ENCODE measurements at places on chromosomes 13 and 19.

DNA sequence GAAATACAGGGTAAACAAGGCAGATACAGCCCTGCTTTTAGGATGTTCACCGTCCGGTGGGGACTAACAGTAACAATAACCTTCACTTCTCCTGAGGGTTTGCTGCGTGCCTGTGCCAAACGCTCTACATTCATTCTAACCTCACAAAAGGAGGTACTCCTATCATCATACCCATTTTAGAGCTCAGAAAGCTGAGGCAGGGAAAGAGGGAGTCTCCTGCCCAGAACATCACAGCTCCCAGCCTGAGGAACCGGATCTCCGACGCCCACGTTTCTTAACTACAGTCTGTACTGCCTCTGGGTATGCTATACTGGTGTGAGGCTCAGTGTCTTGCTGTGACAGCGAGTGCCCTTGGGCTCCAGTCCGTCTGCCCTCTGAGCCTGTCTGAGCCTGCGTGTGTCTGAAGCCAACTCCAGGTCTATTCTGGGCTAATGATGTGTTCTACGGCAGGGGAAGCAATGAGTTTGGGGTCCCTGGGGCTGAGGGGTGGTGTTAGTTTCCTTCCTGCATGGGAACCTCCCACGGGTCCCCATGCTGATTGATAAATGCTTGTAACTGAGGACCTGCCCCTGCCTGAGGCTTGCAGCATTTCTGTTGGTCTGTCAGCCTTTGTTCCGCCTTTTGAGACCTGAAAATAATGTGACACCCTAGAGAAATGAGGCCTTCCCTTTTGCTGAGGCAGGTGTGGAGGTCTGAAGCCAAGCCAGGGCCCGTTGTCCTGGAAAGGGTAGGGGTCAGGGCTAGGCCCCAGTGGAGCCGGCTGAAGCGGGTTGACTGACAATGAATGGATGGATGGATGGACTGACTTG lies 4.9 kb downstream of the LIPE start:
- no peak for DNase-seq

DNA sequence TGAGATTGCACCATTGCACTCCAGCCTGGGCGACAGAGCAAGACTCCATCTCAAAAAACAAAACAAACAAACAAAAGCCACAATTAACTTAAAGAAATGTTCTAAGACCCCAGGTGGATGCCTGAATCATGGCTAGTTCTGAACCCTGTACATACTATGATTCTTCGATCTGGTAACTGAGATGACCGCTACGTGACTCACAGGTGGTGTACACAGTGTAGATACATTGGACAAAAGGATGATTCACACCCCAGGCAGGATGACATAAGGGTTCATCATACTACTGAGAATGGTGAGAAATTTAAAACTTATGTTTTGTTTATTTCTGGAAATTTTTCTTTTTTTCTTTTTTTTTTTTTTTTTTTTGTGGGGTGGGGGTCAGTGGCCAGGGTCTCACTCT lies 6.5 kb downstream of the ZNF426 start:
- no peak for DNase-seq

DNA sequence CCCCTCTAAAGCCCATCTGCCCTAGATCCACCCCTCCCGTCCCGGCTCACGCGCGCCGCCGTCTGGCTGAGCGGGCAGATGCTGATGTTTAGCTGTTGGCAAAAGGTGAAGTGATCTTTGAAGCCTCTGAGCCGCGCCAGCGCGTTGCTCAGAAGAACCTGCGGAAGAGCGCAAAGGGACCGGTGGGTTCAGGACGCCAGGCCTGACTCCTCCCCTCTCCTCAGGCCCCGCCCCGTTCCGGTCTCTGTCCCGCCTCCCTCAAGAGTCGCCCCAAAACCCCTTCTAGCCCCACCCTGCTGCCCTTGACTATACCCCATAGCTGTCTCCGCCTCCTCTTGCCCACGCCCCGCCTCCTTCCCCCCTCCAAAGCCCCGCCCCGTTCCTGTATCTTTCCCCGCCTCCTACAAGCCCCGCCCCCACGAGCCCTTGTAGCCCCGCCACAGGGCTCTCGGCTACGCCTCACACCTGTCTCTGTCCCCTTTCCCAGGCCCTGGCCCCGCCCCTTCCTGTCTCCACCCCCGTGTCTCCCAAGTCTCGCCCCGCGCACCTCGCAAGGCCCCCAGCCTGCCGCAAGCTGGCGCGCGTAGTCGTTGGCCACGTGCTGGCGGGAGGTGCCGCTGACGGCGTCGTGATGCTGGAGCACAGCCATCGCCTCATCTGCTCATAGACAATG lies 9.5 kb downstream of the MAN2B1 start:
- peak; percentile 91 for DNase-seq

DNA sequence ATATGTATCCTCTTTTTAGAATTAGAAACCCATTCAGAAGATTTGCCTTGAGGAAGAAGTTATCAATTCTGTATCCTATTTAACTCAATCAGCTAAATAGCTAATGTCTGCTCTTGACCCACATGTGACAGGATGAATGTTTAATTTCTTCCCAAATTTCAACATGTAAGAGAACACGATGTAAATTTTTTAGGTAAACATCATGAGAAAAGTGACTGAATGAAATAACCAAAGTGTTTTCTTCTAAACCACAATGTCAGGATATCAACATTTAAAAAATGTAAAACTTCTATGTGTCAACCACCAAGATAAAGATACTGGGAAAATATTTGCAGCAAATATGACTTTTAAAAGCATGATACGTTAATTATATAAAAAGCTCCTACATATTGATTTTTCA lies 302.4 kb downstream of the DCT start:
- no peak for DNase-seq

- DNase-seq = no peak
These were observed at the start of gene PPP1R13L for GRCh38 chr19:45404557-45405434. Gene PPP1R13L, minus strand, starts transcription at chr19:45405069. Its CDS starts 6,751 bp downstream, at chr19:45398318.

DNA sequence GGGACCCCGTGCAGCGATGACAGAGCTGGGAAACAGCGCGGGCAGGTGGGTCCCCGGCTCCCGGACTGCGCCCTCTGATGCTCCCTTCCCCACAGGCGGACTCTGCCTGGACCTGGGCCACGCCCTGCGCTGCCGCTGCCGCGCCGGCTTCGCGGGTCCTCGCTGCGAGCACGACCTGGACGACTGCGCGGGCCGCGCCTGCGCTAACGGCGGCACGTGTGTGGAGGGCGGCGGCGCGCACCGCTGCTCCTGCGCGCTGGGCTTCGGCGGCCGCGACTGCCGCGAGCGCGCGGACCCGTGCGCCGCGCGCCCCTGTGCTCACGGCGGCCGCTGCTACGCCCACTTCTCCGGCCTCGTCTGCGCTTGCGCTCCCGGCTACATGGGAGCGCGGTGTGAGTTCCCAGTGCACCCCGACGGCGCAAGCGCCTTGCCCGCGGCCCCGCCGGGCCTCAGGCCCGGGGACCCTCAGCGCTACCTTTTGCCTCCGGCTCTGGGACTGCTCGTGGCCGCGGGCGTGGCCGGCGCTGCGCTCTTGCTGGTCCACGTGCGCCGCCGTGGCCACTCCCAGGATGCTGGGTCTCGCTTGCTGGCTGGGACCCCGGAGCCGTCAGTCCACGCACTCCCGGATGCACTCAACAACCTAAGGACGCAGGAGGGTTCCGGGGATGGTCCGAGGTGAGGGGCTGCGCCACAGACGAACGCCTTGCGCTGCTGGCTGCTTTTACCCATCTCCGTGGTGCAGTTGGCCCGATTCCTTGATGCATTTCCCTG lies 7.8 kb upstream of the SELENOV start:
- peak; percentile 47 for DNase-seq

Measured in H1 (cell line).